ENCODE measurements at places on chromosomes 4 and X.
A peak's percentile ranks its signal among the peaks of the same experiment; 100 is the strongest.

DNA sequence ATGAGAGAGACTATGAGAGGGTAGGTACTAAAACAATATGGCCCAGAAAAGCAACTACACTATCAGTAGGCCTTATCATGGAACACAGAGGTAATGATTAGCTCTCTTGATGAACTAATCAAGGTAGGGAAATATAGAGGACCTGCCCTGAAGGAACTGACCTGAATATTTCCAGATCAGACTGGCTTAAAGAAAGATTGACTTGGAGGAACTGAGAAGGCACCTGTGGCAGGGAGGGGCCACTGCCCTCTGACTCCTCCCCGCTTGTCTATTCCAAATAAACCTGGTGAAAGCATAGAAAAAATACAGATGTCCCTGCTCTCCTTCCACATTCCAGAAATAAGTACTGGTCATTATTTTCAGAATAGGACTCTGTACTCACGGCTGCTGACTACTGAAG, 5.5 kb downstream of the RPS6KA6 start:
- no peak for DNase-seq

DNA sequence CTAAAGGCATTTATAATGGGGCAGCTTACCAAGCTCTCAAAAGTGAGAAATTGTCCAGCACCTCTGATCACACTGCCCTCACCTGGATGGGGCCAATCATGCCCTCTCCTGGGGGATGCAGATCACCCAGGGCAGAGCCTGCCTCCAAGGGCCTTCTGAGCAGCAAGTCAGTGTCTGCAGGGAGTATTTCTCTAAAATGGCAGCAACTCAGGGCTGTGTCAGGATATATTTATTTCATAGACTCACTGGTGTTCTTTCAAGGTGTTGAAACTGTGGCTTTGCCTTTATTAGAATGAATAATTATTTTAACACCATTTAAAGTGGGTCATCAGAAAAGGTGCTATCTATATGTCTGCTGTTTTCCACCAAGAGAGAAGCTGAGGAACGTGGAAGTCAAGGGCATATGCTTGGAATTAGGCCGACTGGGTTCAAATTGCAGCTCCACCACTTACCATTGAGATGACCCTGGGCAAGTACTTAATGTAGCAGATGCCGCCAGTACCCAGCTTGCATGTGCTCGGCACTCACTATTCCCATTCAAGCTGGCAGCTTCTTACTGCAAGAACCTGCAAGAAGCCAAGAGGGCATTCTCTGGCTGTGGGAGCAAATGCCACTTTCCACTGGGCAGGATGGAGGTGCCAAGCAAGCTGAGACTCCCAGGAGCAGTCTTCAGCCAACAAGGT, 590.0 kb downstream of the BCOR start:
- no peak for DNase-seq

DNA sequence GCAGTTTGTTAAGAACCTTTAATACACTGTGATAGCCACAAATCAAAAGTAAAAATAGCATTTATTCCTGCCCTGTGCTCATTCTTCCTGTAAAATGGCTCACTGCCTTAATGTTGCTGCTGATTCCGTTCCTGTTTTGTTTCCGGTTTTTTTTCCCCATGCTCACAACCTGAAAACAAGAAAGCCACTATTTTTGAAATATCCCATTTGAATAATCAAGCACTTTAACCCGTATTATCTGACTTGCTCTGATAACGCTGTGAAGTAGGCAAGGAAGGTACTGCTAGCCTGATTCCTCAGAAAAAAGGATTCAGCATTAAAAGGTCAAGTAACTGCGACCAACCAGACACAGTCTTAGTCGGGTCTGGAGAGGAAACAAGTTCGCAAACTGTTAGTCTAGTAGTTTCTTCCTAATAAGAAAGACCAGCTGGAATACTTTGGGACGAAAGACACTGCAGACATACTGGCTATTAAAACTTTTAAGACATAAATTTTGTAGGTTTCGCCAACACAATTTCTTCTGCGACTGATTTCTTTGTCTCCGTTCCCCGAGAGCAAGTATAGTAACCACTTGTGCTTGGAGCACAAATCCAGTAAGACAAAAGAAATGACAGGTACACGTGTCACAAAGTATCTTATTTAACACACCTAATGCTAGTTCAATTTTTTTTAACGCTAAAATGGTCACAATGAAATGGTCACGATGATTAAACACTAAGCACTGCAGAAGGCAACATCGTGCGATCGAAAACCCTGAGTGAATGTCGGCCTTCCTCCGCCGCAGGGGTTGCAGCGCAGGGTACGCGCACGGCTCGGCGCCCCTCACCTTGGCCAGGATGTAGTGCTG, 802 bp downstream of the COX18 start:
- no peak for DNase-seq

- DNase-seq = no peak
Measured at GRCh38 chr4:88225232-88226105, 58.9 kb downstream of the PPM1K start.

DNA sequence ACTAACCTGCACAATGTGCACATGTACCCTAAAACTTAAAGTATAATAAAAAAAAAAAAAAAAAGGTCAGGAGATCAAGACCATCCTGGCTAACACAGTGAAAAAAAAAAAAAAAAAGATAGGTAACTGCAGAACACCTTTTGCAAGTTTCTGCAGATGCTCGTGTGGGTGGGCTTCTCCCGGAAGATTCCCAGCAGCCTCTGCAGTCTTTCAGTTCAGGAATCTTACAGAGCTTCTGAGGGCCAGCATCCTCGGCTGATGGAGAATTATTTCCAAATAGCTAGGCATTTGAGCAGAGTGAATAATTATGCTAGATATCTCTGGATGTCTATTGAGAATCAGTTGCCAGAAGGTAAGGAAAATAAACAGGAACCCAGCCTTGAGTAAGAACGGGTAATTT, 300.7 kb downstream of the DCTD start:
- no peak for DNase-seq

DNA sequence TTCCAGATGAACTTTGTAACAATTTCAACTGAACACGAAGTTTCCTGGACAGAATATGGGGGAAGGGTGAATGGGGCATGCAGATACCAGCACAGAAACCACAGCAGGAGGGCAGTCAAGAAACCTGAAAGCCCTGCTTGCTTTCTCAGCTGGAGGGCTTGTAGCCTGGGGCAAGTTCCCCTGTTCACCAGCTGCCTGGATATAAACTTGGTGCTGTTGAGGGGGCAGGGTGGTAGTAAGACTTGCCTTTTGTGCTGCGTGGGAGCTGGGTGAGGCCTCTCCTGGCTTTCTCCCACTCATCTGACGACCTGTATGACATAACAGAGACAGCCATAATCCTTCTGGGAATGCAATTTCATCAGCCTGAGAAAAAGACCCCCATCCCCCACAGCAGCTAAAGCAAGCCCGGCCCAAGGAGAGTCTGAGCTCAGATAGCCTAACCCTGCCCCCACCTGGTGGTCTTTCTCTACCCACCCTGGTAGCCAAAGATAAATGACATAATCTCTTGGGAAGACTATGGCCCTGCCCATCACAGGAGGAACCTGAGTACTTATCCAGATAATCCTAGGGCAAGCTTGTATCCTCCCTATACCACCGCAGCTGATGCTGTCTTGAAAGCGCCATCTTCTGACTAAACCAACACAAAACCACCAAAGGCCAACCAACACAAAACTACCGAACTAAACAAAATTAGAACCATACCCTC, 234.3 kb downstream of the LAS1L start:
- no peak for DNase-seq

- no peak for DNase-seq
Measured at GRCh38 chr4:38076153-38076669, 116.0 kb downstream of the PTTG2 start.

DNA sequence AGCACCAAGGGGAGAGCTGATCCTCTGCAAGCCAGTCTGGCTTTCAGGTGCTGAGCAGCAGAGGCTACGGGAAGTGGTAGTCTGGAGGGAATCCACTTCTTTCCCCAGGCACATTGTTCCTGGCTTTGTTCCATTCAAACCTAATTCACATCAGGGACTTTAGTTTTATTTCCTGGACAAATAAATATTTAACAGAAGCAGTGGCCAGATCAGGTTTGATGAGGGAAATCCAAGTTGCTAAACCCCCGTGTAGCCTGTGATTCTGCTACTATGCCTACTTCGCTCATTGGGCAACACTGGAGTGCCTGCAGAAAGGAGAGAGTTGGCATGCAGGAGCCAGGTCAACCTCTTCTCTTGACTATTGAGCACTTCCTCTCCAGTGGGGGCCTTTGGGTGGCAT, 13.8 kb upstream of the STBD1 start:
- no peak for DNase-seq

DNA sequence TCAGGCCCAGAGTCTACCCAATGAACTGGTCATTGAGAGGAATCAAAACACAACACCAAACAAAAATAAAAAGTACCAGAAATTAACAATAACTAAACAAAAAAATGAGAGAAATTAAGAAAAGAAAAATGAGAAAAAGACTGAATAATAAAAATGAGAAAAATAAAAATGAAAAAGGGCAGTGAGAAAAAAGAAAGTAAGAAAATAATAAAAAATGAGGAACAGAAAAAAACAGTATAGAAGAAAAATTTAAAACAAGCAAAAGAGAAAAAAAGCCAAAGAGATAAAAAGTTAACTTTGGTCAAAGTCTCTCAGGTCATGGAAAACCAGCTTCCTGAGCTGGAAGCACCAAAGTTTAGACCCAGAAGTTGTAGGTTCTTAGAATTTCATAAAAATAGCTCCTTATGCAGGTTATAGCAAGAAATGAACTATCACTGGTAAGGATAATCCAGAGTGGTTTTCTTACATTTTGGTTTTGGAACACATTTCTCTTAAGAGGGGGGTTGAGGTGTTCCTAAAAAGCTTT, 51.0 kb upstream of the WDR17 start:
- no peak for DNase-seq

GRCh38 chrX:42237956-42238355, 314.6 kb upstream of the CASK start:
- DNase-seq = no peak

- DNase-seq = no peak
Measured at GRCh38 chrX:97060020-97060419, 176.3 kb downstream of the RPA4 start.

- peak; percentile 52 for DNase-seq
Measured at GRCh38 chrX:154804957-154805695, at the start of gene MPP1. MPP1 (minus strand) TSS chrX:154805485; CDS start chrX:154805373, 112 bp downstream.

GRCh38 chr4:128338634-128339355, 51.2 kb upstream of the PGRMC2 start:
- no peak for DNase-seq

DNA sequence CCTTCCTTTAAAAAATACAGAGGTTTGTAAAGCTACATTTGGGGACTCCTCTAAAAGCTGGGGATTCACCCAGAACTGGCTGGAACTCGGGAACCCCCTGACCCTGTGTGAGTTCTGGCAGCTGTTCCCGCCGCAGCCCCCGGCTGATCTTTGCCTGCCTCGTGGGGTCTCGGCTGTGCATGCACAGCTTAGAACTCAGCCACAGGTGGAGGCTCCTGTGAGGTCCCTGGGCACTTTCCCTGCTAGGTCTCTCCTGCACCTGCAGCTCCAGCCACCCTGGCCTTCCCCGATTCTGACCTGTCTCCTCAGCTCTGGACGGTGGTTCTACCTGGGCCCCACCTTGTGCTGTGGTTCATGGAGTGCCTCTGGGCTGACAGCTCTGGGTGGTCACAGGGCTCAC, 48.6 kb upstream of the HGFAC start:
- DNase-seq = no peak
